Bronchus fibroblast of lung (primary cell): ENCODE measurements at places on chromosomes 2 and 18. TPM values are rescaled to one million over a fixed set of nuclear protein-coding genes. Genes with fewer than 3 reads are reported as not detected.

The NEURL3 gene
- not detected in 2 replicates for total RNA-seq

The ECEL1 gene
- not detected in 2 replicates for total RNA-seq

The DOK6 gene
- total RNA-seq: 0.15 and 0.17 TPM in 2 replicates

The MLPH gene
- total RNA-seq: 26.6 and 27.2 TPM in 2 replicates

The PSD4 gene
- total RNA-seq: 8.4 and 8.8 TPM in 2 replicates

The NDUFAF7 gene
- total RNA-seq: 10.6 and 12.3 TPM in 2 replicates

The POTEJ gene
- not detected in 2 replicates for total RNA-seq

The WDR12 gene
- 12.9 and 17.7 TPM in 2 replicates for total RNA-seq

The ABI2 gene
- total RNA-seq: 27.2 and 32.4 TPM in 2 replicates

The ADD2 gene
- total RNA-seq: under 0.01 and 0.59 TPM in 2 replicates

The DYNAP gene
- total RNA-seq: not detected in 2 replicates

The ERMN gene
- total RNA-seq: not detected in 2 replicates

The PLGLB2 gene
- total RNA-seq: 0.89 TPM in 1 of 2 replicates, not detected in the other

The LDAH gene
- 16.6 and 17.1 TPM in 2 replicates for total RNA-seq

The RGPD4 gene
- not detected in 2 replicates for total RNA-seq

The CPO gene
- not detected in 2 replicates for total RNA-seq

The GBX2 gene
- total RNA-seq: not detected in 2 replicates

The LHCGR gene
- total RNA-seq: not detected in 2 replicates

The CACNB4 gene
- under 0.01 and 0.15 TPM in 2 replicates for total RNA-seq

The ZAP70 gene
- not detected in 2 replicates for total RNA-seq

The AQP12B gene
- total RNA-seq: not detected in 2 replicates

The TCF7L1 gene
- total RNA-seq: 0.84 and 1.0 TPM in 2 replicates

The SUMO1 gene
- total RNA-seq: 88.4 and 111 TPM in 2 replicates

The TTN gene
- total RNA-seq: under 0.01 and 0.17 TPM in 2 replicates

The POTEI gene
- not detected in 2 replicates for total RNA-seq

The LIMS4 gene
- total RNA-seq: not detected in 2 replicates

The IL37 gene
- not detected in 2 replicates for total RNA-seq

The OTOS gene
- total RNA-seq: not detected in 2 replicates

The AGXT gene
- 0.15 TPM in 1 of 2 replicates, not detected in the other for total RNA-seq
